ENCODE measurements at places on chromosomes 4 and X.

GRCh38 chr4:174120446-174121295, 162.8 kb downstream of the FBXO8 start:
- no peak for DNase-seq

GRCh38 chr4:104524591-104524990, 29.9 kb upstream of the CXXC4 start:
- DNase-seq, result no peak

GRCh38 chr4:10384974-10385373, 72.3 kb downstream of the ZNF518B start:
- DNase-seq, result no peak

GRCh38 chrX:42992199-42992943, 214.4 kb upstream of the PPP1R2C start:
- DNase-seq, result no peak

DNA sequence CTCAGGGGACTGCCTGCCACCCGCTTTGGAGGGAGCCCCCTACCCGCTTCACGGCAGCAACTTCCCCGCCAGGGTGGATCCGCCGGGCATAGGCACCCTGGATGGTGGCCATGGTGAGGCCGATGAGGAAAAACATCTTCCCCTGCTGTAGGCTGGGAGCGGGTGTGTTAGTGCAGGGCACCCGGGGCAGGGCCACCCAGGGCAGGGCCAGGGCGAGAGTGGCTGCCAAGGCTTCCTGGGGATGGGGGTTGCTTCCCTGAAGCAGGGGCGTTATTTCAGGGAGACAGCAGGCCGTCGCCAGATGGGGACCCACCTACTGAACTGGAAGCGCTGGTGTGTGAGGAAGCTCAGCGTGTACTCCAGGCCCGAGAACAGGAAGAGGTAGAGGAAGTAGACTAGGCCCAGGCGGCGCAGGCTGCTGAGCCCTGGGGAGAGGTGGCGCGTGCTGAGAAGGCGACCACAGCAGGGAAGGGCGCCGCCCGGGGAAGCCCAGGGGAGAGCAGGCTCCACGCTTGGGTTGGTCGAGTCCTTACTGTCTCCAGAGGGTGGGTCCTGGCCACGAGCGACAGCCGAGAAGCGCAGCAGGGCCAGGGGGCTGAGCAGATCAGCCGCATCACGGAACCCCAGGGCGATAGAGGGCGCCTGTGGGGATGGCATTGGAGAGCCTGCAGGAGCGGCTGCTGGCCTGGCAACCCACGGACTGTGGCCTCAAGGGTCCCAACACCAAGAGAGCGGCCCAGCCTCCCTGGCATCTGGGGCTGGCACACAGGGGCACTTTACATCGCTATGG, 31.5 kb downstream of the NOP14 start:
- DNase-seq, result no peak
